ENCODE measurements at places on chromosomes 2 and 18.

DNA sequence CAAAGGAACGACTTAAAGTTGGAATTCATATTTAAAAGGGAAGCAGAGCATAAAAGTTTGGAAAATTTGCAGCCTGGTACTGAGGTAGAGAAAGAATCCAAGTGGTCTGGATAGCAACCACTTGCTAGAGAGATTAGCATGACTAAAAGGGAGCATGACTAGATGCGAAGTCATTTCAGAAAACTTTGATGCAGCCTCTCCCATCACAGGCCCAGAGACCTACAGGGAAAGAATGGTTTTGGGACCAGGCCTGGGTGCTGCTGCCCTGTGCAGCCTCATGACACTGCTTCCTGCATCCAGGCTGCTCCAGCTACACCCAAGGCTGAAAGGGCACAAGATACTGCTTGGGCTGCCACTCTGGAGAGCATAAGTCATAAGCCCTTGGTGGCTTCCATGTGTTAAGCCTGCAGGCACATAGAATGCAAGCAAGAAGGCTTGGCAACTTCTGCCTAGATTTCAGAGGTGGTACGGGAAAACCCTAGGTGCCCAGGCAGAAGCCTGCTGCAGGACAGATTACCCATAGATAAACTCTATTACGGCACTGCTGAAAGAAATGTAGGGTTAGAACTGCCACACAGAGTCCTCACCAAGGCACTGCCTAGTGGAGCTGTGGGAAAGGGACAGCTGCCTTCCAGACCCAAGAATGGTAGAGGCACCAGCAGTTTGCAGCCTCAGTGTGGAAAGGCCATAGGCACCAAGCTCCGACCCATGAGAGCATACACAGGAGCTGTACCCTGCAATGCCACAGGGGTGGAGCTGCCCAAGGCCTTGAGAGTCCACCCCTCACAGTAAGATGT is 12.6 kb upstream of the CHN1 start:
- no peak for DNase-seq

GRCh38 chr2:146081459-146081858 is 1561.5 kb upstream of the ZEB2 start:
- DNase-seq, result no peak

DNA sequence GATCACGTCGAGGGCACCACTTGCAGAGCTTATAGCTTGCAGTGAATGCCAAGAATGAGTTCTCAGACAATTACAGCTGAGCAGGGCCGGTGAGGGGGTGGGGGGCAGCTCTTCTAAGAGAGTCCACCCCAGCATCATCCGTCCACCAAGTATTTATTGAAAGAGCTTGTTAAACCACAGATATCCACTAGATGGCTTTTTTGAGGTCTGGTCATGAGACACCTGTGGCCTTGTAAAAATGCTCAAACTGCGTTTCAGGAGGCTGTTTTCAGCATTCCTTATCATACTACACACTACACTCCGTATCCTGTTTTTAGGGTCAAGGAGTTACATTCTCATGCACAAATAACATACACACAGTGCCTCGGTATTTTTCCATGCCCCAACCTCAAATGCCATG is 51.5 kb downstream of the DNAJC10 start:
- no peak for DNase-seq

DNA sequence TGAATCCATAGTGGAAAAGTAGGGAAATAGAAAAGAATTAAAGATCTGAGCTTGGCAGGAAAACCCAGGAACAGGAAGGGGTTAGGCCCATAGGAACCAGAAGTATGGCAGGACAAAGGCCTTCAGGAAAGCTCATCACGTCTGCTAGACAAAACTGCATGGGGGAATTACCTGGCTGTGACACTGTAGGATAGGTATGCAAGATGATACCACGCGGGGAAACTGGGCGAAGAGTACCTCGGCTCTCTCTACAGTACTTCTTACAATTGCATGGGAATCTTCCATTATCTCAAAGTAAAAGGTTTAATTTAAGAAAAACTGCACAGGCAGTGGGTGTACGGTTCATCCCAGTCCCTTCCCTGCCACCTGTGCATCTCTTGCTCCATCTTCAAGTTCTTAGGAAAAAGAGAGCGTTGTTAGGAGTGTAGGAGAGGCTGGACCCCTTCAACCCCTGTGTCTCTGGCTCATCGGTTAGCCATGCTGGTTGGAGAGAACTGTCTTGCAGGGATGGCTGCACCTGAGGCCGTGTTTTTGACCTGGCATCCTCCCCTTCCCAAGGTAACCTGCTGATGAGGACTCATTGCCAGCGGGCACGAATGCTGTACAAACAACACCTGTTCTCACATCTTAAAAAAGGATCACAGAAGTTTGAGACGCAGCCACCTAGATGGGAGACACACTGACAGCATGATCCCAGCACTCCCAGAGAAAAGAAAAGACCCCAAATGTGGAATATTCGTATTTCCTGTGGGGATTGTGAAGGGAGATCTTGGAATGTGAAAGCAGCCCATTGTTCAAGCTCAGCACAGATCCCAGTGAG is 120.5 kb upstream of the COPS8 start:
- no peak for DNase-seq

- DNase-seq, result no peak
Observed at GRCh38 chr2:72148837-72149555, 1.3 kb upstream of the CYP26B1 start.

DNA sequence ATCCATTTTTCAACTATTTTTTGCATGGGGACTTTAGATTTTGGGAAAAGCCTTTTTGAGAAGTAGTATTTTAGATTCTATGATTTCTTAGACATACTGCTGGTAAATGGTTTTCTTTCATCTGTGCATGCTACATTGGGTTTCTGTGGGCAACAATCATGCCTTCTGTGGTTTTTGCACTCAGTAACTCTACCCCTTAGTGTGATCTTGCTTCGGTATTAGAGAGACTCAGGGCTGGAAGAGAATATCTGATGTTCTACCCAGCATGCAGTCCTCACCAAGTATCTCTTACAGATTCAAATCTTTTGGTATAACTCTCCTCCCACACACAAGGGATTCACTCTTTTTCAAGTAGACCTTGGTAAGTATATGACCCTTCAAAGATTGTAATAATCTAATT is 183.0 kb downstream of the PMAIP1 start:
- DNase-seq, result no peak

GRCh38 chr2:203549406-203549805 is 14.3 kb upstream of the RAPH1 start:
- DNase-seq, result no peak

GRCh38 chr2:139721411-139721995 is 941.3 kb upstream of the NXPH2 start:
- no peak for DNase-seq

DNA sequence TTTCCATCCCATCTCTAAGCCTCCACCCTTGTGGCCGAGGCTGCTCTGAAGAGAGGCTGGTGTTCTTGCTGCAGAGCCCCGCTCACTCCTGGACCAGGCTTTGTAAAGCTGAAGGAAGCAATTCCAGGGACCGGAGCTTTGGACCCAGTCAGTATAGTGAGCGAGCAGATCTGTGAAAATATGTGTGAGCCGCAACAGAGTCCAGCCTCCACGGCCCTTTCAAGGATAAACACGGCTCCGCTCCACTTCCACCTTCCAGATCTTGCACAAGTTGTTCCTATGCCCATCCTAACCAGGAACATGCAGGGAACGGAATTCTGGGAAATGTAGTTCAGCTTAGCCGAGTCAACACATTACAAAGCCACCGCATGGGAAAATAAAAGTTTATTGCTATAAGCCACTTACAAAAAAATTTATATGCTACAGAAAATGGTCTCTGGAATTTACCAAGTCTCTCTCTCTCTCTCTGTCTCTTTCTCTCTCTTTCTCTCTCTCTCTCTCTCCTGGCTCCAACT is 151.7 kb upstream of the ZNF521 start:
- no peak for DNase-seq

DNA sequence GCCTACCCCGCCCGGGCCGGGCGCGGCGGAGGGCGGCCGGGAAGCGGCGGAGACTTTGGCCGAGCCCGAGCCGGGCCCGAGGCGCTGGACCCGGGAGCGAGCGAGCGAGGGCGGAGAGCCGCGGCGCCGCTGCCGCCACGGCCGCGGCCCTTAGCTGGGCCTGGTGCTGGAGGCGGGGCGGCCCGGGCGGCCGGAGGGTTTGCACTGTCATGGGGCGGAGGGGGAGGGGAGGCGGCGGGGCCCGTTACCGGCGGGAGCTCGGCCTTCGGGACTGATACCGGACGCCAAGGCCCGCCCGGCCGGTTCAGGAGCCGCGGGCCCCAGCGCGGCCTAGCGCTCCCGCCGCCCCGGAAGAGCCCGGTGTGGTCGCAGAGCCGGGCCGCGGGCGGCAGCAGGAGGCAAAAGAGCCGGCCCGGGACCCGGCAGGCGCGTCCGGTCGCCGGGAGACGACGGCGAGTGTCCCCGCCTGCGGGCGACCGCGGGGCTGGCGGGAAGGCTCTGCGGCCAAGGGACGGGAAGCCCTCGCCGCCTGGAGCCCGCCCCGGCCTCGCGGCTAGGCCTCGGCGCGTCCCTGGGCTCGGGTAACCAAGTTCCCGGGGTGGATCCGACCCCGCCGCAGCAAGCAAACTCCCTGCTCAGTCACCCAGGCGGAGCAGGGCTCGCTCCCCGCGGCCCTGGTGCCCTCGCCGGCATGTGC is 697 bp downstream of the KCMF1 start:
- DNase-seq, result no peak

GRCh38 chr2:217538719-217539118 is 464.1 kb downstream of the TNS1 start:
- DNase-seq, result no peak

- DNase-seq, result no peak
Observed at GRCh38 chr18:79540904-79541282, 138.7 kb upstream of the CTDP1 start.

GRCh38 chr18:50642439-50642838 is 82.6 kb downstream of the MAPK4 start:
- no peak for DNase-seq

All from NCI-H1048 (cell line).